M059J (cell line): ENCODE measurements at places on chromosomes 4 and X.

DNA sequence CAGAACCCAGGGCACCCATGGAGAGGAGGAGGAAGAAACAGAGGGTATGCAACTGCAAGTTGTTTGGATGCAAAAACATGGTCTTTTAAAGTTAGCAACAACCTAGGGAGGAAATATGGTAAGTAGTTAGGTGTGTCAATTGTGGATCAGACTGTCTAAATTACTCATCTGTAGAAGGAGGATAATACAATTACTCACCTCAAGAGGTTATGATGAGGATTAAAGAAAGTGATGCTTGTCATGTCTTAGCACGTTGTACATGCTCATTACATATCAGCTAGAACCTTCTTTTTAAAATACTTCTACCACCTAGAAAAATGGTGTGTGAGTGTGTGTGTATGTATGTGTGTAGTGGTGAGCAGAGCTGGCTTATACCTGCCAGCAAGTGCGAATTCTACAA, 2.3 kb upstream of the C1QTNF7 start:
- DNase-seq = no peak

- DNase-seq = no peak
Measured at GRCh38 chrX:42776195-42776594, 1.8 kb downstream of the PPP1R2C start.

DNA sequence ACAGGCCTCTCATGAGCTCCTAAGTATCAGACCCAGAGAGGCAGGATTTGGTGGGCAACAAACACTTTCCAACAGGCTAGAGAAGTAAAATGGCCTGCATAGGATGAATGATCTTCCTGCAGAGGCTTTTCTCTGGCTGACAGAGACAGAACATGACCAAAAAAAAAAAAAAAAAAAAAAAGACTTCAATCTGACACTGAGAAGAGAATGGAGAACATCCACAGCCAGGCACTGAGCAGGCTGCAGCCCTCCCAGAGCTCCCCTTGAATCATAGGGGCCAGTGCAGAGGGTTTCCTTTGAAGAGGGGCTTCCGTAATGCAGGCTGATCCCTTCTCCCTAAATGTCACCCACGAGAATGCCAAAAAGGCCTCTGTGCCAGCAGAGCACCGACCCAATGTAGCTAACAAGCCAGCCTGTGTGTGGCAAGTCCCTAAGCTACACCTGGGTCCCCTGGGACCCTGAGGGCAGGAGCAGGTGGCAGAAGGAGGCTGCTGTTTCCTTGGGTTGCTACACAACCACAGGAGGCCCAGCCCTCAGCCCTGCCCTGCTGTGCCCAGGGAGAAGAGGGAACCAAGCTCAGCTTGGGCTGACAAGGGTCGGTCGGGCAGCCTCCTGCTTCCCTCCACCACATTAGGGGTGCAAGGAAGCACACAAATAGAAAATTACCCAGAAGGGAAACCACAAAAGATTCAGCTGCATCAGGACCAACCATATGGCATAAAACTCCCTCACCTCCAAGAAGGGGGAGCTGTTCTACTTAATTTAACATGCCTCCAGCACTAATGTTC, 55.6 kb downstream of the MAP7D2 start:
- DNase-seq = no peak

DNA sequence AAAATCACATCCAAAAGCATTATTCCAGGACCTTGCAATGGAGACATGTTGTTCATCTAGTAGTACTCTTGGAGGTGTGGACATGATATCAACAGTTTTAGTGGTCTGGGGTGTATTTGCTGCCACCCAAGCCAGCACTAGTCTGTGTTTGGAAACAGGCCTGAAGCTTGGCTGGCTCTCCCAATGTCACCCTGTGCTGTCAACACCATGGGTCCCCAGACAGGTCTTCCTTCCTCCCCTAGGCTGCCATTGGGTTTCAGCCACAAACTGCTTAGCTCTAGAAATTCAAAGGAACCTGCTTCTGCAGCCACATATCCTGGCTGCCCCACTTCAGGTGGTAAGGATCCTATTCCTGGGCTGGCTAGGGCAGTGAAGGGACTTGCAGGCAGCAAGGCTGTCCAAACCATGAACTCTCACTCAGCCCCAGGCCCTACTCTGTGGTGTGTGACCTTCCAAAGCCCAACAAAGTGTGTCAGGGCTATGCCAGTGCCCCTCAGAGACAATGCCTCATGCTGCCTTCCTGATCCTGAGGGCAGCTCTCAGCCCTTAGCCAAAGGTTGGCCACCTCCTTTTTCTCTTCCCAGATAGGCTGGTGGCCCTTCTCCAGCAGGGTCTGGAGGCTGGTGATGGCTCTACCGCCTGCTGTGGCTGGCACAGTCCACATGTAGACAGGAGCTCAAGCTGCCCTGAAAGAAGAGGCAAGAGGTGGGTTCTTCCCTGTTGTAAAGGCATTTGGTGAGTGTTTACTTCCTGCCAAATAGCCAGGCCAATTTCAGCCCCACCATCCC, 18.3 kb downstream of the AMER1 start:
- no peak for DNase-seq

- DNase-seq = no peak
Measured at GRCh38 chr4:69731847-69732246, 28.6 kb downstream of the SULT1B1 start.

GRCh38 chr4:185358959-185359358, 36.8 kb downstream of the LRP2BP start:
- peak; percentile 65 for DNase-seq

GRCh38 chr4:47391256-47391655, 72.2 kb downstream of the COMMD8 start:
- DNase-seq = no peak

GRCh38 chrX:8244301-8244700, 73.2 kb upstream of the VCX2 start:
- DNase-seq = peak; percentile 0

GRCh38 chr4:3599951-3600350, 67.7 kb upstream of the LRPAP1 start:
- DNase-seq = no peak

DNA sequence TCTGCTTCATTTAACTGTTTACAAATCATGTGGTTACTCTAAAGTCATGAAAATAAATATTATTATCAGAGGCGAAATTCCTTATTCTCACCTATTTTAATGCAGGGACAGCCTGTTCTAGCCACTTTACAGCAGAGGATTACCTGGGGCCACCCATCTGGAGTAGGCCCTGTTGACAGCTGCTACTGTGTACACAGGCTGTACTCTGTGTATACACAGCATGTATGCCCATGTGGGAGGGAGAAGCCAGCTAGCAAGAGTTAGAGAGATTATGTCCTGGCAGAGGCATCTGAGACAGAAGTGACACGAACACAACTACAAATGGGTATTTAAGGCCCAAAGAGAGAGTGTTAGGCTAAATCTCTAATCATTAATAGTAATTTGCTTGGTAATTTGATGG, 62.1 kb downstream of the GPRIN3 start:
- no peak for DNase-seq

DNA sequence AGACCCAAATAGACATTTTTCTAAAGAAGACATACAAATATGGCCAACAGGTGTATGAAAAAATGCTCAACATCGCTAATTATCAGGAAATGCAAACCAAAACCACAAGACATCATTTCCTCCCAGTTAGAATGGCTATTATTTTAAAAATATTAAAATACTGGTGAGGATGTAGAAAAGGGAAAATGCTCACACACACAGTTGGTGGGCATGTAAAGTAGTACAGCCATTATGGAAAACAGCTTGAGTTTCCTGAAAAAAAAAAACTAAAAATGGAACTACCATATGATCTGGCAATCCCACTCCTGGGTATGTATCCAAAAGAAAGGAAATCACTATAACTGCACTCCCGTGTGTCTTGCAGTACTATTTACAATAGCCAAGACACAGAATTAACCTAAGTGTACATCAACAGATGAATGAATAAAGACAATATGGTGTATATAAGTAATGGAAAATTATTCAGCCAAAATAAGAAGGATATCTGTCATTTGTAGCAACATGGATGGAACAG, 128.9 kb upstream of the DKK2 start:
- no peak for DNase-seq

DNA sequence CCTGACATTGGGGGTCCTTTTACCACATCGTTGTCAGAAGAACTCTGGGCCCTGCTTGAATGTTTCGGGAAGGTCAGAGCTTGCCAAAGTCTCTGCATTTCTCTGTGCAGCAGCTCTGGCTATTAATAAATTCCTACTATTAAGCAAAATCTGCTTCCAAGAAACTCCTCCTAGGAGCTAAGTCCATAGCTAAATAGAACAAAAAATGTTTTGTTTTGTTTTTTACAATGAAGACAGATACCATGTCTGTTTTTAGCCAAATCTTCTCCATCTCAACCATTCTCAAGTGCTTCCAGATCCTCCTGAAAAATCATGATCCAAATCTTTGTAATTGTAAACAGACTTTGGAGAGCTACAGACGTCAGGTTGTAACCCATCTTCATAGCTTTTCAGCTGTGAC, 161.6 kb downstream of the SPATA18 start:
- no peak for DNase-seq

- DNase-seq = peak; percentile 27
Measured at GRCh38 chrX:116204932-116205331, 34.4 kb downstream of the AGTR2 start.

- DNase-seq = no peak
Measured at GRCh38 chrX:48919360-48919841, 577 bp upstream of the PIM2 start.

DNA sequence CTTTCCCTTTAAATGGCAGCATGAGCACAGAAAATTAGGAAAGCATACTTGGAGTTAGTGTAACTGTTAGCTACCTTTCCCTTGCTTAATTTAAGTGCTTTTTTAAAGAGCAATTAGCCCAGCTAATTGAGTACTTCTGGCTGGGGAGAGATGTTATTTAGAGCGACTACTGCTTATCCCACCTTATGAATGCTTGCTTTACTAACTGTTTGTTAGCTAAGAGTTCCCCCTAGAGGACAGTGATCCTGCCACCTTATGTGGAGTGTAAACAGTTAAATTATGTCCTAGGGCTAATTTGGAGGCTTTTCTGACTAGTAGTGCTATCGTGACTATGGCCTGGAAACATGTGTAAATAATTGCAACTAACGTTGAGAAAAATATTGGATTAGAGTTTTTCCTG, 909.4 kb downstream of the FSTL5 start:
- no peak for DNase-seq

- no peak for DNase-seq
Measured at GRCh38 chr4:80592950-80593349, 257.4 kb downstream of the CFAP299 start.

DNA sequence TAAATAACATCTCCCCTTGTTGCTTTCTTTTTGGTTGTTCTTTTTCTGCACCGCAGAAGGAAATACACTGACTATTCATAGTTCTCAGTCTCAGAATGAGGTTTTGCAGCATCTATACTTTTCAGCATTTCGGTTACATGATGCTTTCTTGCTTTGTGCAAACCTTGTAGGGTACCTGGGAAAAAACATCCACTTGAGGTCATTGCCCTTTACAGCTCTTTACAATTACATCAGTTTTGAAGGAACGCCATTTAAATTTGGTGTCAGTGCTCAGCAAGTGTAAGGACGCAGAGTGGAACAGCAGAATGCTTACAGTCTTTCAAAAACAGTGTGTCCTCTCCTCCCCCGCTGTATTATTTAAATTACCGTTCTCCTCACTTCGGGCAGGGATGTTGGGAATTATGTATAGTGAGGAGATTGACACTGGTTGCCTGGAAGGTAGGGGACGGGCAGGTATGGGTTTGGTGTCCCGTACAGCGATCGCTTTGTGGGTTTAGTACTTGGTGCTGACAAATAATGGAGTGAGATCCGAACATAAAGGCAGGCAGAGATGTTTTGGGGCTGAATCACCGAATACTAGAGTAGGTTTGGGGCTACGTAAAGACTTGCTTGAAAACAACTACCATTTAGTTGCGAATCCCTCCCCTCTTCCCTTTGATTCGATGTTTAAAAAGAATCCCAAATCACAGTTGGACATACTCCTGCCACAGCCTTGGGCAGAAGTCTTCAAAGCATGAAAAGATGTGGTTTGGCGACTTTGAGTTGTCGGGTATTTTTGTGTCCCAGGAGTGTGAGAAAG, 2.0 kb upstream of the NKX3-2 start:
- DNase-seq = peak; percentile 40

GRCh38 chrX:66030505-66031317, 9.2 kb downstream of the VSIG4 start:
- no peak for DNase-seq

- DNase-seq = no peak
Measured at GRCh38 chr4:100069207-100069606, 119.1 kb upstream of the H2AZ1 start.

DNA sequence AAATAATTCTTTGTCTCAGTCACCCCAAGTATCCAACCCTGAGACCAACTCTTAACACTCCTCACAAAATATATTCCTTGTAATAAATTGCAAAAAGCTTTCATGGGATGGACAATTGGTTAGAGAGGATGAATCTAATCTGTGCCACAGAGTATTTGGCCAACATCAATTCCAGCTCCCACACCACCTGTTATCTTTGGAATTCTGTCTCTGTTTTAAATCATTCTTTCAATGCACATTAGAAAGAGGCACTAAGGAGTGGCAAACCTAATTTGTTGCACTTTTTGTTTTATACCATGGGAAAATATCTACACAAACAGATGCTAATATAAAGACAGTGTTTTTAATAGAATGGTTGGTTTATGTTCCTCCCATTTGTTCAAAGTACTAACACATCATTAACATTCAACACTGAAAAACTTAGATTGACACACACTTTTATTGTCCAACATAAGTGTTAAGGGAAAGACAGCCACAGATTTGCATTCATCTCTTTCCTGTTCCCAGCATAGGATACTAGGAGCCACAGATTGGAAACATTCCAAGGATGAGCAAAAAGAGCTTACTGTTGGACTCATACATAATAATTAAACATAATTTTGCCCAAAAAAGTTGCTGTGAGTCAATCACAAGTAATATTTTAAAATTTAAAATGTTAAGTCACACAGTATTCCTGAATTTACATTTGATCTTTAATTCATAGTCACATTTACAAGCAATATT, 116.4 kb downstream of the PPA2 start:
- DNase-seq = no peak

- no peak for DNase-seq
Measured at GRCh38 chr4:53589511-53589910, 1.8 kb downstream of the LNX1 start.
